ENCODE measurements at places on chromosomes 11 and 22.

DNA sequence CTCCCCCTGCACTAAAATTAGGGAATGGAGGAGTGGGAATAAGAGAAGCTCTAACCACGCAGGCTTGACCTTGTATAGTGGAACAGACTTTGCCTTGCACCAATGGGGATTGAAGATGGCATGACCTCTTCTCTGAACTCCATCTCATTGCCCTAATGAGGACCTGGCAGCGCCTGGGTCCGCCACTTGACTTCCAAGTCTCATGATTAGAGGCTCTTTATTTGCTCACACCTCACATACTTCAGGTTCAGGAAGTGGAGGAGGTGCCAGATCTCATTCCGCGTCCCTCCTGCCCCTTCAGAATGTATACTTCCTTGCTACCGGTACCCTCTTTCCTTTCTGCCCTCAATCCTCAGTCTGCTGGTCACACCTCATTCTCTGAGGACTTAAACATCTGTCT is 106.0 kb upstream of the CD44 start:
- DNase-seq = no peak

DNA sequence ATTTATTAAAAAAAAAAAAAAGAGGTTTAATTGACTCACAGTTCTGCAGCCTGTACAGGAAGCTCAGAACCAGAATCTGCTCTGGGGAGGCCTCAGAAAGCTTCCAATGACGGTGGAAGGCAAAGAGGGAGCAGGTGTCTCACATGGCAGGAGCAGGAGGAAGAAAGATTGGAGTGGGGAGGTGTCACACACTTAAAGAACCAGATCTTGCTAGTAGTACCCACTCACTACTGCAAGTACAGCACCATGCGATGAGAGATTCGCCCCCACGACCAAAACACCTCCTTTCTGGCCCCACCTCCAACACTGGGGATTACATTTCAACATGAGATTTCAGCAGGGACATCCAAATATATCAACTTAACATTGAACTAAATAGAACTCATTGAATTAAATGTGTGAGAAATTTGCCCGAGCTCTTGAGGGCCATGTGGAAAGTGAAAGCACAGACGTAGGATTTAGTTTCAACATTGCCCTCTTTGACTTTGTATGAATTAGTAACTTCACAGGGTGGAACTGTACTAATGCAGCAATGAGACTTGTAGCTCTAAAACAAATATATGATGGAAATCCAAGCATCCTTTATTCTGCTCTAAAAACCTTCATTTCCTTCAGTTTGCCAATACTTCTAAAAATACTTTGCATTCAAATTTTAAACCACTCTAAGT is 628.2 kb downstream of the FAM181B start:
- no peak for DNase-seq

GRCh38 chr11:84775503-84775902 is 851.6 kb downstream of the DLG2 start:
- DNase-seq = no peak

- no peak for DNase-seq
Observed at GRCh38 chr11:126307706-126308105, 3.8 kb downstream of the DCPS start.

GRCh38 chr22:35330258-35330861 is 30.7 kb downstream of the TOM1 start:
- DNase-seq = no peak

- no peak for DNase-seq
Observed at GRCh38 chr22:32050678-32051515, 7.8 kb downstream of the SLC5A1 start.

GRCh38 chr11:94746721-94747120 is 21.4 kb upstream of the AMOTL1 start:
- no peak for DNase-seq

- no peak for DNase-seq
Observed at GRCh38 chr11:60498399-60498798, 5.8 kb downstream of the MS4A12 start.

GRCh38 chr11:67270256-67271204 is 4.3 kb downstream of the GRK2 start:
- DNase-seq = peak; percentile 49

DNA sequence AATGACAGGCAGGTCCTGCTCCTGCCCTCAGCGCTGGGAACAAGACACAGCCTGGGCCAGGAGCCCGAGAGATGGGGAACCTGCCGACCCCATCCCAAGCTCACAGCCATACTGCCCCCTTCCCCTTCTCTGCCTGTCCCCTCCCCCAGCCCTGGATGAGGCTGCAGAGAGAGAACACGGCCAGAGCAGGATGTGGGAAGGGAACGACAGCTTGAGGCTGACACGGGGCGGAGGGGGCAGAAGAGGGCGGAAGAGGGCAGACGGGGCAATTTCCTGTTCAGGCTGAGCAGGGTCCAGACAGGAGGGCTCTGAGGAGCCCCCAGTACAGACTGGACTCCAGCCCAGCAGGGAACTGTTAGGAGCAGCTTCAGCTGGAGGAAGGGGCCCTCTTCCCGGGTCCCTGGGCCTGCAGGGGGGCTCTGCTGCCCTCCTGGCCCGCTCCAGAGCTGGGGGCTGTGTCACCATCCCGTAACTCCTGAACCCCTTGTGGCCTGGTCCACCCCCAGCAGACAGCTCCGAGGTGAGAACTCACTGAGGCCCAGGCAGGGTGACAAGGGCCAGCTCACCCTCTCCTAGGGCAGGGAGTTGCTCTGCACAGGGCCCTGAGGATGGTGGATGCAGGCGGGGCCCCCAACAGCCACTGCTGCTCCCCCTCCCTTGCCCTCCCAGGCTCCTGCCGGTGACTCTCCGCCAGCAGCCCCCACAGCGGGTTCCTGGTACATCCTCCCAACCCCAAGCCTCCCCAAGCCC is 5.7 kb downstream of the CTSD start:
- DNase-seq = peak; percentile 91

DNA sequence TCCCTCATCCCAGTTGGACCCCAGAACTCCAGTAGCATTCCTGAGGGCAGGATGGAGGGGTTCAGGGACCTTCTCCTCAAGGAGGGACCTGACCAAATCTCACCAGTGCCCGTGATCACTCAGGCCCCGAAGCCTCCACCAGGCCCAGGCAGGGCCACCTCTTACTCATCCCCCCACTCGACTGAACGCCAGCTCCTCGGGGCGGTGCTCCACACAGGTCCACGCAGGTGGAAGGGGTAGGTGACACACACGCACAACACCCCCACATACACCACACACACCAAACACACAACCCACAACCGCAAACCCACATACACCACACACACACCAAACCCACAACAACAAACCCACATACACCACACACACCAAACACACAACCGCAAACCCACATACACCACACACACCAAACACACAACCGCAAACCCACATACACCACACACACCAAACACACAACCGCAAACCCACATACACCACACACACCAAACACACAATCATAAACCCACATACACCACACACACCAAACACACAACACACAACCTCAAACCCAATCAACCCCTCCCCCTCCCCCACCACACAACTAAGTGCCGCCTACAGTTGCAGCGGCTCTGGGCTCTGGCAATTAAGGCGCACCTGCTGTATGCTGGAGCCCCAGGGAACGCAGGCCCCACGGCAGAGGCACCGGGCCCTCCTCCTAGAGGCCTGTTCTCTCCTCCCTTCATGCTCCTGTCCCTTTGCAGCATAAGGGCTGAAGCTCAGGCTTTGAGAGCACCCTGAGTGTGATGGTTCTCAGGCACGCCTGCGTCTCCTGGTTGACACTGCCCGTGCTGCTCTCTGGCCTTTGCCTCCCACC is 1318.1 kb downstream of the TBC1D22A start:
- DNase-seq = no peak

DNA sequence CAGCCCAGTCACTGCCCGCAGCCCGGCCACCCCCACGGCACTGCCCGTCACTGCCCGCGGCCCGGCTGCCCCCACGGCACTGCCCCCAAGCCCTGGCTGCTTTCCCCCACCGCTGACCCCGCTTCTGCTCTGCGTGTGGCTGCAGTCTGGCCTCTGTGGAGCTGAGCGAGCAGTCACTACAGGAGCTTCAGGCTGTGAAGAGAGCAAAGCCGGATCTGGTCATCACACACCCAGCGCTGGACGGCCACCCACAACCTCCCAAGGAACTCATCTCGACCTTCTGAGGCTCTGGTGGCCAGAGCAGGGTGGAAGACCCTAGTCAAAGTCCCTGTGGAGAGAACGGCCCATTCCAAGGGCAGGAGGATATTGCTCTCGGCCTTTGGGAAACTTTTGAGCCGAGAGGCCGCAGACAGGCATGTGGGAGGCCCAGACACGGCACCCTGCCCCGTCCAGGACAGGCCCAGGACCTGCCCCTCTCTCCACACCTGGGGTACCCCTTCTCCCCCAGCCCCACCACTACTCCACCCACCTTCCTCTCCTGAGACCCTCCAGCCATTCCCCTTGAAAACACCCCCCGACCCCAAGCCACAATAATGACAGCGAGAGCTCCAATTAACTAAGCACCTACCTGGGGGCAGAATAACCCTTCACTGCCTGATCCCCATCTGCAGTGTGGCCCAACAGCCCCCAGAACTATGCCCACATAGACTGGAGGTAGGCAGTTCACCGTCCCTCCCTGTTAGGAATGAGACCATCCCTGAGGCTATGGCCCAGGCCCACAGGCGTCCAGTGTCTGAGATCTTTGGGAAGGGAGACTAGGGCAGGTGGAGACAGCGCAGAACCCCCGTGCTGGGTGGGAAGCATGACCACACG is 3.7 kb upstream of the PGGHG start:
- DNase-seq = peak; percentile 72

DNA sequence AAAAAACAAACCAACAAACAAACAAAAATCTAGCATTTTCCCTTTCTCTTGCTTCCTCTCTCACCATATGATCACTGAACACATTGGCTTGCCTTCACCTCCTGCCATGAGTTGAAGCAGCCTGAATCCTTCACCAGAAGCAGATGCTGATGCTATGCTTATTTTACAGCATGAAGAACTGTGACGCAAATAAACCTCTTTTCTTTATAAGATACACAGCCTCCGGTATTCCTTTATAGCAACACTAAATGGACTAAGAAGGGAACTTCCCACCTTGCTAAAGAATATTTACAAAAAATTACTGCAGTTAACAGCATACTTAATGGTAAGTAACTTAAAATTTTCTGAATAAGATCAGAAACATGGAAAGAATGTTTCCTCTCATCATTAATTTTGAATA is 27.7 kb upstream of the TEAD1 start:
- no peak for DNase-seq

GRCh38 chr11:2447253-2447950 is 2.6 kb downstream of the KCNQ1 start:
- DNase-seq = peak; percentile 80

- DNase-seq = no peak
Observed at GRCh38 chr11:128871168-128871610, 4.1 kb upstream of the KCNJ1 start.

DNA sequence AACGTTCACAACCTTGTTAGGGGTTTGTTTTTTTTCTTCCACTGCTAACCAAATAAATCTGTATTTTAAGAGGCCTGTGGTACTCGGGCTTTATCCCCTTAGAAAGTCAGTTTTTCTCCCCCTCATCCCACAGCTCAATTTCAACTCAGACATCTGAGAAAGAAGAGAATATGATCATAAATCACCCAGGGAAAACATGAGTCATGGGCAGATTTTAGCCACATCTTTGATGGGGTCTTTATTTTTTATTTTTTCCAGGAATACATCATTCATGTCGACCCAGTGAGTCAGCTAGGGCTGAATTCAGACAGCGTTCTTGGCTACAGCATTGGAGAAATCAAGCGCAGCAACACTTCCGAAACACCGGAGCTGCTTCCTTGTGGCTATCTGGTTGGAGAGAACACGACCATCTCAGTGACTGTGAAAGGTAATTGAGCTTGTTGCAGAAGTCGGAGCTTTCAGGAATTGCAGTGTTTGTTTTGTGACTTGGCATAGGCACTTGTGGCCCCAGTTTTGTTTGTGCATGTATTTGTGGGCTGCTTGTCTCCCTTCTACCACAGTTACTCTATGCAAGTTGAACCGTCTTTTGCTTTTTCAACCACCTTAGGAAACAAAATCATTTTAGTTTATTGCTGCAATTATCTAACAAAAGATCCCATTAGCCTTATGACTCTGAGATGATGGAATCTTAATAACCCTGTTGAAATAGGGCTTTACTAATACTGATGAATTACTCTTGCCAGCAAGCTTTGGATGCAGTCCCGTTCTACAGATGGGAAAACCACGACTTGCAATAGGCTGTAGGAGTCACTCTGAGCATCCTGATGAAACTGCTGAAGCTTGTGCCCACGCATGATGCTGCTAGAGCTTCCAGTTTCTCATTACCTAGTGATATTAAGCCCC is 62.7 kb downstream of the DBX1 start:
- DNase-seq = no peak

GRCh38 chr22:46081036-46081830 is 69.1 kb upstream of the PPARA start:
- peak; percentile 79 for DNase-seq

GRCh38 chr11:24312464-24313238 is 184.2 kb upstream of the LUZP2 start:
- no peak for DNase-seq

GRCh38 chr22:32794449-32795213 is 6.9 kb upstream of the TIMP3 start:
- DNase-seq = no peak

- DNase-seq = peak; percentile 60
Observed at GRCh38 chr22:30210235-30210909, 36.2 kb downstream of the LIF start.

GRCh38 chr11:86703987-86704386 is 31.6 kb upstream of the ME3 start:
- DNase-seq = no peak

DNA sequence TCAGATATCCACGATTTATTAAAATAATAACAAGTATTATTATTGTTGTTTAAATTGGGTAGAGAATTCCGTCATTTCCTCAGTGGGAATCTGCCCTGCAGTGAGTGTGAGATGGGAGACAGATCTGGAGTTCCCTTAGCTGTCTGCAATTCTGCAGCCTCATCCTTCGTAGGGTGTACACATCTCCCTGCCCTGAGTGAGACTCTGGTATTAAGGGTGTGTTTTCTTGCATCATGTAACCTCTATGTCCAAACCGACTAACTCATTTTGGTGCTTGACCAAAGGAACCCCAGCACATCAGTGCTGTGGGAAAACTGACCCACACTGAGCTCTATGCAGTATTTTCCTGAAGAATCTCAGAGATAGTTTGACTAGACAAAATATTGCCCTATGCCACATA is 157.6 kb downstream of the LDLRAD3 start:
- DNase-seq = no peak

- no peak for DNase-seq
Observed at GRCh38 chr22:43995057-43995685, 28.9 kb upstream of the PARVB start.

DNA sequence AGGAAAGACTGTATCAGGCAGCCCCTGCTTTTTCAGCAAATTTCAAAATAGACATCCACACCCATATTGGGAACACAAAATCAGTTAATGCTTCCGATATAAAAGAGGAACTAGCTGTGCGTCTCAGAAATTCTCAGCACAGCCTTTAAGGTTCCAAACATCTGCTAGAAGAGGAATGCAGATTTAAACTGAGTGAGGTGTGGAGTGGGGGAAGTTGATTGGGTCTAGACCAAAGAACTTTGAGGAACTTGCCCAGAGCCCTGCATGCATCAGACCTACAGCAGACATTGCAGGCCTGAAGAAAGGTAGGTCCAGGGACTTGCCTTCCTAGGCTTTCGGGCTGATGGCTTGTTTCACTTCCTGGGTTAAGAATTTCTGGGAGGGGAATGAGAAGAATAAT is at the start of gene MS4A4A:
MS4A4A (plus strand) TSS at position 255 of the 400 bp plus-strand sequence; CDS start at position 265, 10 bp downstream.
- no peak for DNase-seq

- no peak for DNase-seq
Observed at GRCh38 chr22:36221799-36222751, 17.3 kb downstream of the APOL2 start.

GRCh38 chr11:44987506-44987905 is 36.8 kb upstream of the TP53I11 start:
- no peak for DNase-seq

GRCh38 chr11:46801694-46802470 is 44.2 kb downstream of the CKAP5 start:
- DNase-seq = no peak

Measured in chondrocyte (in vitro differentiated cells).